ENCODE measurements at places on chromosomes 4 and X.

- DNase-seq = no peak
Observed at GRCh38 chrX:18543738-18544137, 118.3 kb downstream of the CDKL5 start.

GRCh38 chrX:31872007-31872406 lies 800.2 kb upstream of the FTHL17 start:
- peak; percentile 12 for DNase-seq

DNA sequence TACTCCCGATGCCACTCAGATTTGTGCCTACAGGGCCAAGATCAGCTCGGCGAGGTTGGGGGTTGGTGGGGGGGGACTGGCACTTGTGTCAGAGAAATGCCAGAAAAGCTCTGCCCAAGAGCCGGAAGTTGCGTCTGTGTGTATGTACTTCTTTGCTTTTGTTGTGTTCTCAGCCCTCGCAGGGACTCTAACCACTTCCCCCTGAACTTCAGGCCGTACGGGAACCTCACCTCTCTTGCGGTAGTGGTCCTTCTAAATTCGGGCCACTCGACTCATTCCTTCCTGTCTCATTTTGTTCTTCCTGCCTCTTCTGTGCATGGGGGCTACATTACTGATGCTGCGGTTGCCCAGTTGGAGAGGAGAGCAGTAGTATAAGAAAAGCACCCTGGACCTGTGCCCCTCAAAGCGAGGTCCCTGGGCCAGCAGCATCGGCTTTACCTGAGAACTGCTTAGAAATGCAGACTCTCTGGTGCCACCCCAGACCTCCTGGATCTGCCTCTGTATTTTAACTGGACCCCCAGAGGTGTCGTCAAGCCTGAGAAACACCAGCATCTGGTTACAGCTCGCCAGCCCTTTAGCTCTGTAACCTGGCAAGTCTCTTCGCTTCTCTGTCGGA lies 146.3 kb upstream of the RPS6KA3 start:
- DNase-seq = no peak

DNA sequence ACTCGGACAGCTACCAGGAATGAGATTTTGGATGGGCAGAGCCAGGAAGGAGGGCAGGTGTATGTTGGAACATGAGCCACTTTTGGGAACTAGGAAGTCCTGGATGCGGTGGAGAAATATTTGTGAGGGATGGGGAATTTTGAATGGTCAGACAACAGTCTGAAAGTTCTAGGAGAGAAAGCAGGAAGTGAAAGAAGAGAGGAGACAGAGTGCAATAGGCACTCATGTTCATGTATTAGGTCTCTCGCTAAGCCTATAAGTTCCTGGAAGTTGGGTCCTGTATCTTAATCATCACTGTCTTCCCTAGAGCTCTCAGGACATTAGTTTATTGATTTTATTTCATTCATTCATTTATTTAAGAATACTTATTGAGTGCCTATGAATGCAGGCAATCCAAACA lies 65.7 kb upstream of the CITED1 start:
- DNase-seq = no peak

GRCh38 chrX:43314525-43314924 lies 341.6 kb upstream of the MAOA start:
- no peak for DNase-seq

- DNase-seq = no peak
Observed at GRCh38 chr4:184849185-184849584, 23.4 kb upstream of the ACSL1 start.

DNA sequence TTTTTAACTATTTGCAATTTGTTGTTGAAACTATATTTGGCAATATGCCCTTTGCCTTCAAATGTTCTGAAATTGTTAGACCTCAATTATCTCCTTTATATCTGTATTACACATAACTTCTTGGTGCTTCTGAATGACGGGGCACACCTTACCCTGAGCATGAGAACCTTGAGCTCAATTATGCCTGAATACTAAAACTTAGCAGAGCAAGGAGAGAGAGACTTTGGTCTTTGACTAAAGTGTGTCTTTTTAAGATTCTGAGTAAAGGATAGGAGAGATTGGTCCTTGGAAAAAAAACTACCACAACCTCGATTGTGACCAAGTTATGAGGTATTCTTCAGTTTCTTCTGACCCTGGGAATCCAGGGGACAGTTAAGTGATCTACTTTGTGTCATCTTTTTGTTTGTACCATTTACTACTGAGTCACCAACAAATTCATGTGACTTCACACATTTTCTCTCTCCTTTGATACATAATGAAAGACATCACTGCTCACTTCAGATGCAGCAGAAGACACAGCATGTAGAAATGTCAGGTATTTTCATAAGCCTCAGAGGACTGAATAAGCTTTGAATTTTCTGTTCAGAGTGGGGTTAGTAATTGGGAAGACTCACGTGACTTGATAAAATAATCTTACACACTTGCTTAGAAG lies 51.4 kb downstream of the PTTG2 start:
- no peak for DNase-seq

DNA sequence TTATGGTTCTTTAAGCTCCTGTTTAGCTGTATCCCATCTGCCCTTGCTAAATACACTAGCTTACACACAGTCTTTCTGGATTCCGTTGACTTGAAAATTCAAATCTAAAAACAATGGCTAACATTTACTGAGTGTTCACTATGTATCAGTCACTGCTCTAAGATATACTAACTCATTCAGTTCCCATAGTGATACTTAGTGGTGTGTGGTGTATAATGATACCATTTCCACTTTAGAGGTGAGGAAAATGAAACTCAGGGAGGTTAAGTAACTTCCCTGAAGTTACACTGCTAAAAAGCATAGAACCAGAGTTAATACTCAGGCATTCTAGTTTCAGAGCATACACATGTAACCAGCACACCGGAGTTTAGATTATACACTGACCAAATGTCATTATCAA lies 762.0 kb downstream of the GRID2 start:
- no peak for DNase-seq

GRCh38 chr4:78137532-78137931 lies 80.4 kb downstream of the FRAS1 start:
- no peak for DNase-seq

DNA sequence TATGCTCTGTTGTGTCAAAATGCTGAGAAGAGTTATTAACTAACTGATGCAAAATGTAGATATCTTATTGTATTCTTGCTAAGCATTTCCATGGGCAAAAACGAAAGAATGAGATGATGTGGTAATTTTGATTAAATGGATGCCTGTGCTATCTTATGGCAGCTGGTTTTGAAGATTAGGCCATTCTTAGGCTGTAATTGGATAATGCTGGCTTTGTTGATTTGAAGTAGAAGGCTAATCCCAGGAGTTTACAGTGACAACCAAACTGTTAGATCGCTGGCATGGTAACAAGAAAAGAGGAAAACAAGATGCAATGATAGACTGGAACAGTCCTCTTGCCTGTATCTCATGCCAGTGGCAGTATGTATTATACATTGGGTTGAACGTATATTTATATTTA lies 74.1 kb upstream of the WDR44 start:
- no peak for DNase-seq

DNA sequence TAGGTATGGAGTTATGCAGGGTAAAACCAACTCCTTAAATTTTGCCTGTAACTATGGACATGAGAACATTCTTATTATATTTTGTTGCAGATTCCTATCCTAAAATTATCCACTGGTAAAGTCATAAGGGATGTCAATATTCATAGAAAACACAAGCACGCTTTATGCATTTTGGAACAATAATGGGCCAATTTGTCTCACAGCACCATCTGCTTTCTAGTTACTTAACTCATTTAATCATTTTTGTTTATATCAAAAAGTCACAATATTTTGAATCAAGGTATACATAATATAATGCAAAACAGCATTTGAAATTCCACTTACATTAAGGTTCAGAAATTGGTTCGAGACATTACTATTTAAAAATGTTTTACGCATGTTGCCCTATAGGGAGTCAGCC lies 203.0 kb downstream of the GABRG1 start:
- DNase-seq = no peak
